Progenitor cell of endocrine pancreas (in vitro differentiated cells): ENCODE measurements at places on chromosomes 13 and 19. TPM values are rescaled to one million over a fixed set of nuclear protein-coding genes. Genes with fewer than 3 reads are reported as not detected.

Gene MAG
- 1.4 and 1.7 TPM in 2 replicates for total RNA-seq

Gene THSD1
- total RNA-seq: 1.7 TPM in 2 replicates

Gene SIGLEC14
- not detected in 2 replicates for total RNA-seq

GRCh38 chr13:38755793-38756192, 68.9 kb downstream of the FREM2 start:
- H3K36me3 ChIP-seq: peaks cover 2% of the 10 kb centered on the region
- no peaks in the 10 kb centered on the region for H3K27me3 ChIP-seq
- H3K4me3 ChIP-seq: no peak overlapping the region
- peaks cover 30% of the 10 kb centered on the region for H3K4me1 ChIP-seq
- peak overlapping the region; percentile 27 for H3K27ac ChIP-seq

DNA sequence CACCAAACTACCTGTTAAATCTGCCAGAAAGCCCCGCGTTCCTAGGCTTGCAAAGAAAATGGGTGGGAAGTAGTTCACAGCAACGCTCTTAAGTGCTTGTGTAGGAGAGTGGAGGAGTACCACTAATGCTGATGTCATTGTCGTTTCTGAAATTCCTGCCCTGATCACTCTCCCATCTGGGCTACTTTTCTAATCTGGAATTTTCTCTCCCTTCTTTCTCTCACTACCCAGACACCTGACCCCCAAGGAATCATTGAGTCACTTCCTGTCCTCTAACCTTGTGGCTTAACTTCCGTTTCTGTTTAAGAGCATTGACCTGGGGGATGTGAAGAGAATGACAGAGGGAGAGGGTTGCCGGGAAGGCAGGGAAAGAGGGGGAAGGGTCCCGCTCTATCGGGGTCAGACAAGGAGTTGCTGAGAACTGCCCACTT, 98.7 kb downstream of the STARD13 start:
- H3K36me3 ChIP-seq: no peaks in the 10 kb centered on the region
- no peak overlapping the region for H3K4me3 ChIP-seq
- H3K27me3 ChIP-seq: peaks cover 9% of the 10 kb centered on the region
- H3K27ac ChIP-seq: no peak overlapping the region

DNA sequence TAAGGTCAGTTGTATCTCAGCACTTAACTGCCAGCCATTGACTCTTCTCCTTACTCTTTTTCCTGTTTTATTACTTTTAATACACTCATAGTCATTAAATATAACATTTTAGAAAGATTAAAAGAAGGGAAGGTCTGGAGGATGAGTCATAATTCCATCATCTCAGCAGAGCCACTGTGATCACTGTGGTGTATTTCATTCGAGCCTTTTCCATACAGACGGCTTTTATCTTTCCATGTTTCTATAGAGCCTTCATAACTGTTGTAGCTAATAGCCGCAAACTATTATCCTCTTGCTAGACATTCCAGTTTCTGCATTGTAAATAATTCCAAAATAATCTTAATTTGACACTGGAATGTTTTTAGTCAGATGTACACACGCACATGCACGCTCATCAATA, 4.7 kb upstream of the FLT1 start:
- DNase-seq: no peak
- H3K4me1 ChIP-seq: peaks cover 4% of the 10 kb centered on the region
- no peak overlapping the region for H3K27ac ChIP-seq
- H3K27me3 ChIP-seq: peaks cover 76% of the 10 kb centered on the region

DNA sequence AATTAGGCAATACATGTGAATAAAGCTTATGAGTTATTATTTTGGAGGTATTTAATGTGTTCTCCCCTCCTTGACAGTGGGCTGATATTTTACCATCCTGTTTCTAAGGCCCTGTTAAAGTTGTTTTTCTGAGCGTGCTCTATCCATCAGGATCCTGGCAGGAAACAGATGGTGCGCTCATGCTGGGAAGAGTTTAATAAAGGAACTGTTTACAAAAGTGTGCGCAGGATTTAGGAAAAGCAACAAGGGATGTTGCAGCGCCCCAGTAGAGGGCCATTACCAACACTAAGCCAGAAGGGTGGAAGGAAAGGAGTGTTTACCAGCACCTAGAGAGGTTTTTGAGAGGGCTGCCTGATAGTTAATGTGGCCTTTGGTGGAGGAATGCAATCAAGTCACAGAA, 374.5 kb downstream of the KCNRG start:
- H3K36me3 ChIP-seq: no peaks in the 10 kb centered on the region
- peaks cover 24% of the 10 kb centered on the region for H3K4me1 ChIP-seq
- DNase-seq: no peak
- H3K27me3 ChIP-seq: no peaks in the 10 kb centered on the region

DNA sequence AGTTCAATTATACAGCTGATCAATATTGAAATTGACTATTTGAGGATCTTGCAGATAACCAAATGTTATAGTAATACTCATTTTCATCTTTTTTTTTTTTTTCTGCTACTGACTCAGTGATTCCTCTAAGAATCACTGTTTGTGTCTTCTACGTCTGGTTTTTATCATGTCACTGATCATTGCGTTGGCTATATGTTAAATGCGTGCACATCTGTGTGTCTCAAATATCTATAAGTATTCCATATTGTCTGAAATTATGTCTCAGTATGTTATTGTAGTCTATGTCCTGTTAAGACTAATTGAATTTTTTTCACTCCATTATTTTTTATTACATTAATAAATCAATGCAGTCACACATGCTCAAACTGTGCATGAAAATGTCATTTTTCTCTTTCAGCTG, 200.5 kb downstream of the PCDH20 start:
- no peak for DNase-seq
- H3K27me3 ChIP-seq: no peaks in the 10 kb centered on the region
- no peak overlapping the region for H3K27ac ChIP-seq
- H3K4me1 ChIP-seq: no peaks in the 10 kb centered on the region
- H3K4me3 ChIP-seq: no peak overlapping the region

DNA sequence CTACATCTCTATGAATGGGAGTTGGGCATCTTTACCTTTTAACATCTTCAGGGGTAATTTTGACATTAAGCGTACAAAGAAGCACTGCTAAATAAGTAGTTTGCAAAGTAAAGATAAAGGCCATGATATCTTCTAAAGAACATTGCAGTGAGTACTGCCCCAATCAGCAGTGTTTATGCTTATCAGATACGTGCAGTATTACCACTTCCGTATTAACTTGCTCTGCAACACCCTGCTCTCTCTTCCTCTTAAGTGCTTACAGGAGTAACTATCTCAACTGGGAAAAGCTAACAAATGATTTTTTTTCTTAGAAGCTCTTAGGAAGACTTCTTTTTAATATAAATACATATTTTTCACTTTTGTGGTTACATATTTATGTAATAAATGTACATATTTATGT, 793.7 kb upstream of the SLC10A2 start:
- no peaks in the 10 kb centered on the region for H3K27me3 ChIP-seq
- H3K4me1 ChIP-seq: no peaks in the 10 kb centered on the region
- H3K36me3 ChIP-seq: no peaks in the 10 kb centered on the region
- H3K27ac ChIP-seq: no peak overlapping the region
- no peak for DNase-seq

GRCh38 chr13:112209711-112210110, 142.8 kb downstream of the SOX1 start:
- no peak overlapping the region for H3K4me3 ChIP-seq
- H3K27ac ChIP-seq: no peak overlapping the region
- no peaks in the 10 kb centered on the region for H3K36me3 ChIP-seq

GRCh38 chr13:71290963-71291841, 575.8 kb downstream of the DACH1 start:
- H3K27me3 ChIP-seq: no peaks in the 10 kb centered on the region
- DNase-seq: no peak
- no peaks in the 10 kb centered on the region for H3K36me3 ChIP-seq
- H3K4me1 ChIP-seq: no peaks in the 10 kb centered on the region
- H3K27ac ChIP-seq: no peak overlapping the region

GRCh38 chr13:76783798-76784197, 102.4 kb downstream of the KCTD12 start:
- no peak for DNase-seq
- H3K27me3 ChIP-seq: no peaks in the 10 kb centered on the region
- no peak overlapping the region for H3K4me3 ChIP-seq
- no peaks in the 10 kb centered on the region for H3K36me3 ChIP-seq

- H3K4me3 ChIP-seq: no peak overlapping the region
- no peak overlapping the region for H3K27ac ChIP-seq
- no peak for DNase-seq
Observed at GRCh38 chr19:15891434-15891833, 6.4 kb downstream of the CYP4F2 start.

DNA sequence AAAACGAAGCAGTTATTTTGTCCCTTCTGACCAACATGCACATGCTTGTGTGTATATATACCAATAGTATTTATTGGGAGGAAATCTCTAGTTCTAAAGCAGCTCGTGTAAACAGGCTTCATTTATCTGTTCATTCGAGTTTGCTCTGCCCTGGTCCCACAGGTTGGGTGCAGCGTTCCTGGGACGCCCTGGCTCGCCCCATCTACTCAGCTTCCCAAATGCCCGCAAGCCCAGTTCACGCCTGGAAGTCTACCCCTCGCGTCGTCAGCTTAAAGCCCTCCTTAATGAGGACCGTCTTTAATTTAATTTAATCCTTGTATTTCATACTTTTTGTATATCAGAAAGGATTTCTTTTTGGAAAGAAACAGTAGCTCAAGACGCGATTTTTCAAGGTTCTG, 604 bp downstream of the THSD1 start:
- peak overlapping the region; percentile 53 for H3K4me3 ChIP-seq
- no peak for DNase-seq
- peaks cover 8% of the 10 kb centered on the region for H3K36me3 ChIP-seq
- peaks cover 38% of the 10 kb centered on the region for H3K27me3 ChIP-seq
- no peak overlapping the region for H3K27ac ChIP-seq
- peaks cover 3% of the 10 kb centered on the region for H3K4me1 ChIP-seq

GRCh38 chr13:21047591-21048282, 13.6 kb downstream of the LATS2 start:
- H3K36me3 ChIP-seq: peaks cover 9% of the 10 kb centered on the region
- H3K4me1 ChIP-seq: no peaks in the 10 kb centered on the region
- H3K27me3 ChIP-seq: no peaks in the 10 kb centered on the region
- no peak overlapping the region for H3K4me3 ChIP-seq
- H3K27ac ChIP-seq: no peak overlapping the region
- no peak for DNase-seq

DNA sequence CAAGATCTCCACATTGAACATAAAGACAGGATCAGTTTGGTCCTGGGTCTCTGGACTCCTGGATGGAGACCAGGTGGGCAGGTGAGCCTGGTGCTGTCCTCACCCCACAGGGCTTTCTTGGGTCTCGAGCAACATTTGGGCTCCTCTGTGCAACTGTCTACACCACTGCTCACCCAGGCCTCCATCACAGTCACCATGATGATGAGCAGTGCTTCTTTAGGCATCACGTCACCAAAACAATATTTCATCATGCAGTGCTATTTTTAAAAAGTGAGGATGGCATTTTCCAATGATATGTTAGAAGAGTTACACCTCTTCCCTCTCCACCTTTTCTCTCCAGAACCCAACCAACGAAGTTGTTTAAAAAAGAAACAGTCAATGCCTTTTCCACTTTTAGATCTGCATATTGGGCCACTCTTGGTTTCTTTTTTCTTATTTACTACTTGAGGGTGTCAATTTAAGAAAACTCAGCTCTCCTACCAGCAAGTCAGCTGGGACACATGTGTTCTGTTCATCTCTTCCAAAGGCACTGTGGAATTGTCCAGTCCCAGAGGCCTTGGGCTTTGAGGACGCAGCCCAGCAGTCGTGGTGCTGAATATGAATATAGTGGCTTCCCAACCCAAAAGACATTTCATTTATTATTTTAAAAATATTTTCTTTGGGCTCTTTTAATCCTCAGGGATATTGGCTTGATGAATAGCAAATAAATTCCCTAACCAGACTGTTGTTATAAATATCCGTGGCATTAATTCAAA, 405.7 kb downstream of the KCNRG start:
- no peaks in the 10 kb centered on the region for H3K27me3 ChIP-seq
- no peaks in the 10 kb centered on the region for H3K36me3 ChIP-seq
- H3K4me1 ChIP-seq: peaks cover 11% of the 10 kb centered on the region
- H3K4me3 ChIP-seq: no peak overlapping the region
- no peak overlapping the region for H3K27ac ChIP-seq
- DNase-seq: no peak

GRCh38 chr19:15291548-15292021, 40.8 kb downstream of the BRD4 start:
- H3K36me3 ChIP-seq: peaks cover 2% of the 10 kb centered on the region
- no peak overlapping the region for H3K4me3 ChIP-seq
- no peak overlapping the region for H3K27ac ChIP-seq

- DNase-seq: peak; percentile 37
- no peaks in the 10 kb centered on the region for H3K27me3 ChIP-seq
- peaks cover 27% of the 10 kb centered on the region for H3K36me3 ChIP-seq
- H3K27ac ChIP-seq: peak overlapping the region; percentile 100
Observed at GRCh38 chr19:48872884-48873475, 759 bp downstream of the PPP1R15A start.
